ENCODE measurements at places on chromosomes 6 and 20.
A peak's percentile ranks its signal among the peaks of the same experiment; 100 is the strongest.

- no peak for DNase-seq
Observed at GRCh38 chr20:24403406-24403805, 66.0 kb upstream of the SYNDIG1 start.

- no peak for DNase-seq
Observed at GRCh38 chr6:25041485-25042035, 105.8 kb upstream of the RIPOR2 start.

DNA sequence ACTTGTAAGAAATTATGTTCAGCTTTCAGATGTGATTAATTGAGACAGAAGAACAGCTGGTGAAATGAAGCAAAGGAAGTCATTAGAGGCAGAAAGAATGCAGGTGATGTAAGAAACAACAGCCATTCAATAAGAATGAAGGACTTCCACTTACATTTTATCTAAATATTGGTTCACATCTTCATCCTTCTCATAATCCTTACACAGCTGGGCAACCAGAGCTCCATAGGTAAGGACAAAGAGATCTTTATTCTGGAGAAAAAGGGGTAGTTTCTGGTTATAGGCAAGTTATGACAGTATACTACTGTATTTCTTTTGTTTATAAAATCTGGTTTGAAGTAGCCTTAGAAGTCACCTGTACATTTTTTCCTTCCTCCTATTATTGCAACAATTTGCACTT, 2.3 kb downstream of the TRAPPC3L start:
- no peak for DNase-seq

- DNase-seq: peak; percentile 18
Observed at GRCh38 chr6:45421709-45422502, 44.2 kb upstream of the SUPT3H start.

GRCh38 chr6:36023996-36024795, at the start of gene SLC26A8:
TSS of gene SLC26A8 (minus strand) at chr6:36024641. CDS start at chr6:36019707, 4,934 bp downstream.
- no peak for DNase-seq

- DNase-seq: peak; percentile 89
Observed at GRCh38 chr6:46044881-46045617, 29.4 kb upstream of the CLIC5 start.

DNA sequence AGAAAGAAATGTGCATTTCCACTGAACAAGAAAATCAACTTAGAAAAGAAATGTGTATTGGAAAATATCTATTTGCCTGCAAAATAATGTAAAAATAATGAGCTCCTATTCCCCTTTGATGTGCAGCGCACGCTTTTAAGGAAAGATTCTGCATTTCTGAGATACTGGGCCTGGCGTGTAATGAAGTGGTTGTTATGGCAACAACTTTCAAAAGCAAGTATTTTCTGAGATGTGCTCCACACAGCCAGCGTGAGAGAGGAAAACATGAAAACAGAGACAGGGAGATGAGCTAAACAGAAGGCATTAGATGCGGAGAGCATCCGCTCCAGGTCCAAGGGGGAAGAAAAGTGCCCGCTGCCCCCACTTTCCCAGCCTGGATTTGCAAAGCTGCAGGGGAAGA, 39.1 kb upstream of the GTSF1L start:
- DNase-seq: no peak

DNA sequence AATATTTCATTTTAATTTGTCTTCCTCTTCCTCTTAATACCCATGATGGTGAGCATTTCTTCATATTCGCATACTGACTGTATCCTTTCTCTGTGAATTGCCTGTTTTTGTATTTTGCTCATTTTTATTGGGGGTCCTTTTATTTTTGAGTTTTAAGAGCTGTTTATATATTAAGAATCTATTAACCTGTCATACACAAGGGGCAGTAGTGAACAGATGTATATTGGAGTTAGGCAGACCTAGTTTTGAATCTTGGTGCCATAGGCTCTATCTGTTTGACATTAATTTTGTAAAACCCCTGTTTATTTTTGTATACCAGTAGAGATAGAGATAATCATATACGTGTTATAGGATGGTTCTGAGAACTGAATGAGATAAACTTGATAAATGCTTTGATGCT, 3.1 kb upstream of the WFDC5 start:
- no peak for DNase-seq

DNA sequence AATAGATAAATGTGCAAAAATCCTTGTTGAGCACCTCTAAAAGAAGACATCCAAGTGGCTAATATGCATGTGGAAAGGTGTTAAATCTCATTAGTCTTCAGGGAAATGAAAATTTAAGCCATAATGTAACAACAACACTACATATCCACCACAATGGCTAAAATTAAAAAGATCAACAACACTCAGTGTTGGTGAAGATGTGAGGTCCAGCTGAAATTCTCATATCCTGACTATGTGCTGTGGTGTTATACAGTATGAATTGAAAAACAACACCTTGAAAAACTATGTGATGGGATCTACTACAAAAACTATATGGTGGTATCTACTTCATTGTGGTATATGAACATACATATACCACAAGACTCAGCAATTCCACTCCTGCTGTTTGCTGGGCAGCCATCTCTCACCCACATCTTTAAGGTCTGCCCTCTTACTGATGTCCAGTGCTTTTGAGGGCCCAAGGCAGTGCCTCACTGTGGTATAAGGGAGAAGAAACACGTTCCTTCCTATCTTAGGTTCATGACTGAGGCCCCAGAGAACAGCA, 146.4 kb downstream of the CD83 start:
- DNase-seq: no peak

GRCh38 chr6:12351672-12352071, 61.5 kb downstream of the EDN1 start:
- DNase-seq: no peak

- no peak for DNase-seq
Observed at GRCh38 chr6:18656506-18656905, 269.4 kb downstream of the RNF144B start.

DNA sequence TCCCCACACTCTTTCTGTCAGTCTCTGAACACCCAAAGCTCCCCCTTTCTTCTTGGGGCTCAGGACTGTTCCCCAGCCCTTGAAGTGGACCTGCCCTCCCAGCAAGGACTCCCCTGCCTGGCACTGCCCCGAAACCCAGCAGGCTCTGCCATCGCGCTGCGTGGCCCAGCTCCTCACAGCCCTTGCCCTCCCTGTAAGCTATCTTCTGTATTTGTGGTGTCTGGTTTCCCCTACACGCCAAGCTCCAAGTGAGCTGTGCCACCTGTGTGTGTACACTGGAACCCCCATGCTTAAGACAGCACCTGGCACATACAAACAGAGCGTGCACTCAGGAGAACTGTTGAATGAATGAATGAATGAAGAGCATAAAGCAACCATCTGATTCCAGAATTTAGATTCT, 57.7 kb downstream of the TMEM242 start:
- no peak for DNase-seq

- no peak for DNase-seq
Observed at GRCh38 chr6:4910037-4910760, 93.6 kb downstream of the RPP40 start.

- DNase-seq: no peak
Observed at GRCh38 chr6:25973923-25974555, 11.4 kb downstream of the TRIM38 start.

- no peak for DNase-seq
Observed at GRCh38 chr20:51799401-51799860, 2.9 kb downstream of the SALL4 start.

- DNase-seq: no peak
Observed at GRCh38 chr6:135830452-135830881, 21.0 kb upstream of the PDE7B start.

DNA sequence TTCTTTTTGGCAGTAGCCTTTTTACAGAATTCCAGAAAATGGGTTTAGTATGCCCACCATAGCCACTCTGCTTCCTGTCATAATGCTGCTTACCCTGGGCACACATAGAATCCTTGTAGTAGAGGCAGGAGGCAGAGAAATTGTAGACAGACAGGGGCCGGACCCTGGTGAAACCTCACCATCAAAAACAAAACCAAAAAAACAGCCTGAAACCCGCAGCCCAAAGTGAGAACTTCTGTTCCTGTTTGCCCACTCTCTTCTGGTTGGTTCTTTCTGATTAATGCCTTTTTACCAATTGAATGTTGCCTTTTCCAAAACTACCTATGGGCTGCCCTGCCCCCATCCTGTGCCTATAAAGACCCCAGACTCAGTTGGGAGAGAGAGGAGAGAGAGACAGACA, 188.2 kb downstream of the CDKAL1 start:
- no peak for DNase-seq

- no peak for DNase-seq
Observed at GRCh38 chr6:104252276-104252675, 607.4 kb downstream of the HACE1 start.

GRCh38 chr6:53447865-53448264, 97.0 kb downstream of the GCLC start:
- DNase-seq: no peak

GRCh38 chr6:38975621-38976049, 72.9 kb upstream of the GLP1R start:
- DNase-seq: peak; percentile 94

DNA sequence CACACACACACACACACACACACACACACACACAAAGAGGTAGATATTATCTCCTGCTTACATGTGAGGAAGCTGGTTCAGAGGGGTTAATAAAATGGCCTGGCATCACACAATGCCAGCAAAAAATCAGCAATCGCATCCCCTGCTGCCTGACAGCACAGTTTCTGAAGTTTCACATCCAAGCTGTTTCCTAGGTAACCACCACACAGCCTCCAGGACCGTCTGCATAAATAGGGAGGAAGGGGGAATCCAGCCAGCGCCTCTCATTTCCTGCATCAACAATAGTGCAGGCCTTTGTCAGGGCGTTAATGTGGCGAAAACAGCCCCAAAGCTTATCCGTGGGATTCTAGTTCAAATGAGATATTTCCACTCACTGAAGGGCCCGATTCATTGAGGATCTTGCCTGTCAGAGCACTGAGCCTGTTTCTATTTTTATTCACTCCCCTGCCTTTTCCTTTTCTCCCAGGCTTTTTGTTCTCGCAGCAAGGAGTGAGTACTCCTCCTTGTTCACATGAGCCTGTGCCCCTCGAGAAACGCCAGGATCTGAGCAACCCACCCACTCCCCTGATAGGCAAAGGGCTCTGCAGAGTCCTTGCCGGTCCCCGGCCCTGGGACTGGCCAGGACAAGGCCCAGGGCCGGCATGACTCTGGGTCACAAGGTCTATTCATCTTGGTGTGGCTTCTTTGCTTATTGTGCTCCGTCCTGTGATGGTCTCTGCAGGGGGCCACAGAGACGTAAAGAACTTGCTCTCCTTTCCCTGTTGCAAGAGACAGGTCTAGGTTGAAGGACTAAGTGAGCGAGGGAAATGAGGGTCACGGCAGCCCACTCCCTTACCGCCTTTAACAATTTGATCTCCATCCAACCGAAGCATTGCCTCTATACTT, 32.7 kb downstream of the TUBB2B start:
- DNase-seq: peak; percentile 93

- peak; percentile 71 for DNase-seq
Observed at GRCh38 chr6:1436334-1437306, 47.2 kb downstream of the FOXF2 start.

DNA sequence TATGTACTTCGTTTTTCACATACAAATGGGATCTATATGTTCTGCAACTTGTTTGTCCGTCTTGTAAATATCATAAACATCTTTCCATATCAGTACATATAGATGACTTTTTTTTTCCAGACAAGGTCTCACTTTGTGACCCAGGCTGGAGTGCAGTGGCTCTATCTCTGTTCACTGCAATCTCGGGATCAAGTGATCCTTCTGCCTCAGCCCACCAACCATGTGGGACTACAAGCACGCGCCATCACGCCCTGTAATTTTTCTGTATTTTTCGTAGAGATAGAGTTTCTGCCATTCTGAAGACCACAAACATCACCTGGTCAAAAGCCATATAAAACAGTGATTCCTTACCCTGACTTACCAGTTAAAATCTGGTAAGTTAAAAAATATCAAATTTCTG, 37.7 kb upstream of the SYNCRIP start:
- DNase-seq: no peak

DNA sequence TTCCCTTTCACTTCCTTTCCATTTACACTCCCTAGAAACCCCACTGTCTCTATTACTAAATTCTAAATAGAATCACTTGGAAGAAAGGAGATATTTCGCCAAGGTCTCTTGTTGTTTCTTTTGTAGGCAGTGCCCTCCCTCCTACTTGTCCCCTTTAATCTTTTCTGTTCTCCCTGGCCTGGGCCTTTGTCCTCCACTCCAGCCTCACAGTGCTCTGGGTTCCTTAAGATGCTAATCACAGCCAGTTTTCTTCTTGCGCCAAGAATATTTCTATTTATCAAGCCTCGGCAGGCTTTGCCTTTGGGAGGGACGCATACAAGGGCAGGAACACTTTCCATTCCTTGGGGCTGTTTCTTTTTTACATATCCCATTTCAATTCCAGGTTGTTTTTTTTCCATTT, 520.6 kb upstream of the CHD6 start:
- DNase-seq: no peak

- no peak for DNase-seq
Observed at GRCh38 chr6:163565140-163565539, 150.6 kb downstream of the QKI start.

GRCh38 chr6:130928158-130928912, 101.1 kb downstream of the SMLR1 start:
- DNase-seq: no peak

GRCh38 chr6:83978324-83978734, 55.2 kb upstream of the MRAP2 start:
- DNase-seq: no peak

GRCh38 chr6:135953818-135954217, 102.3 kb downstream of the PDE7B start:
- DNase-seq: no peak

DNA sequence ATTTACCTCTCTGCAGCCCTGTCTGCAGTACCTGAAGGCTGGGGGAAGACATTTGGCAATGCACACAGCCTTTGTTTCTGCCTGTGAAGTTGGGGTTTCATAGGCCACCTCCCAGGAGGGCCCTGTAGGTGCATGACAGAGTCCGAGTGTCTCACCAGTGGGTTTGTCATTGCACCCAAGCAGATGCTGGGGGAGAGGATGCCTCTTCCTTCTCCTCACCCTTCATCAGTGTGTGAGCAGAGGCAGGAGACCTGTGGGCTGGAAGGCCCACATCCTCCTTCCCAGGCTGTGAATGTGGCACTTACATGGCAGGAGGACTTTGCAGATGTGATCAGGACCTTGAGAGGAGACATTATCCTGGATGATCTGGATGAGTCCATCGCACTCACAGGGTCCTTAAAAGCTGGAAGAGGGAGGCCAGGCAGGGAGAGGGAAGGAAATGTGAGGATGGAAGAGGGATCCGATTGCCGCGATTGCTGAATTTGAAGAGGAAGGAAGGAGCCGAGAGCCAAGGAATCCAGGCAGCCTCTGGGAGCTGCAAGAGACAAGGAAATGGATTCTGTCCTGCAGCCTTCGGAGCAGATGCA, 30.4 kb downstream of the SYNJ2 start:
- no peak for DNase-seq

DNA sequence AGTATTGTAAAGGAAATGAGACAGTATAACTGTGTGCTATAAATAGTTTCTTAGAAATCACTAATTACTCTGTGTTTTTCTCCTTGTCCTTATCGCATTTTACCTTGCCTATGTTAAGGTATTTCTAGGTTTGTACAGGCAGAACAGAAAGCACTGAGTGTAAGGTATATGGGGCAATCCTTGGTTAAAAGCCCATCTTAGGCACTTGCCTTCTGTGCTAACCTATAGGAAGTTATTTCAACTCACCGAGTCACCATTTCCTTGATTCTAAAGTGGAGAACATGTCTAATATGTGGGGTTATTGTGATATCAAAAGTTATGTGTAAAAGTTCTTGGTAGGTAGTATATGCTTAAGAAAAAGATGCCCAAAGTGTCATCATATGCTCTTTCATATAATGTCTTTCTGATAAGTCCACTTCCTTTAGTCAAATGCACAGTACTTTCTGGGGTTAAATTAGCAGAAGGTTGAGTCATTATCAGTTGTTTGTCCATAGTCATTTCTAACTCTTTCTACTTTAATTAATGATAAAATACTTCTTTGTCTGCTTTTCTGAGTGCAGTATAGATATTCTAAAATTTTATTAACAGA, 276.4 kb downstream of the UTRN start:
- no peak for DNase-seq
